ENCODE measurements at places on chromosomes 5 and 9.

DNA sequence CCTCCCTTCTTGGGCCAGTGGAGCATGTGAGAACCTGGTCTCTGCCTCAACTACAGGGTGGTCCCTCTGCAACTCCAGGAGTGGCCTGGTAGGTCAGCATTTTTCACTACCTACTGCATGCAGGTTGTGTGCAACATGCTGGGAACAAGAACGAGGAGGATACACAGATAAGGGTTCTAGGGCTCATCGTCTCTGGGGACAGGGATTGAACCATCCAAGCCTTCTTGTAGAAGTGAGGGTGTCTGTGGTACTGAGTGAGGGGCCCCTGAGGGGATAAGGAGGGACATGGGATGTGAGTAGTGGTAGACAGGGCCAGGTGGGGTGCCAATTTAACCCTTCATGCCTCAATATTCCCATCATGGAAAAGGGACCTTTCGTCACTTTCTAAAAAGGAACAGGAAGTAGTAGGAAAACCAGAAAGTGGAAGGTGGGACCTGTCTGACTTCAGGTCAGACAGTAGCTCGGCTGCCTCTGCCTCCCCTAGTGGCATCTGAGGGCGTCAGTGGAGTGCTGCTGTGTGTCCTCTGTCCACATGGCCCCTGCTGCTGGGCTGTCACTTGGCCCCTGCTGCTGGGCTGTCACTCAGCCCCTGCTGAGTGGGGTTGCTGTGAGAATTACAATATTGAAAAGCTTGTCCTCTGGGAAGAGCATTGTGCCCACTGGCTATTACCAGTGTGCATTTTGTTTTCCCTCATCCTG is 48.6 kb upstream of the RNU6ATAC start:
- DNase-seq: no peak

- peak; percentile 25 for DNase-seq
Observed at GRCh38 chr5:57566914-57567313, 84.3 kb upstream of the ACTBL2 start.

DNA sequence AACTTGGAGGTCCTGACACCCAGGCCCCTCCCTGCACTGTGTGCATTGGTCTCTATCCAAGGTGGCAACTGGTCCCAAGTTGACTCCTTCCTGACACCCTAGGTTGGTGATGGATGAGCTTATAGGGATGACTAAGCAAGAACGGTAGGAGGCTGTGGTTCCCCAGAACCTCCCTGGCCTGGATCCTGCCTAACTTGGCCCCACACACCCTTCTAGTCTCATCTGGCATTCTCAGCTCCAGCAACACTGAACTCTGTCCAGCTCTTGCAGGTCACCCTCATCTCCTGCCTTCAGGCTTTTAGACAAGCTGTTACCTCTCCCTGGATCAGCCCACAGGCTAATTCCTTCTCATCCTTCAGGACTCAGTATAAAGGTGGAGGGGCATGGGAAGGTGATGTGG is 16.5 kb downstream of the AQP3 start:
- no peak for DNase-seq

DNA sequence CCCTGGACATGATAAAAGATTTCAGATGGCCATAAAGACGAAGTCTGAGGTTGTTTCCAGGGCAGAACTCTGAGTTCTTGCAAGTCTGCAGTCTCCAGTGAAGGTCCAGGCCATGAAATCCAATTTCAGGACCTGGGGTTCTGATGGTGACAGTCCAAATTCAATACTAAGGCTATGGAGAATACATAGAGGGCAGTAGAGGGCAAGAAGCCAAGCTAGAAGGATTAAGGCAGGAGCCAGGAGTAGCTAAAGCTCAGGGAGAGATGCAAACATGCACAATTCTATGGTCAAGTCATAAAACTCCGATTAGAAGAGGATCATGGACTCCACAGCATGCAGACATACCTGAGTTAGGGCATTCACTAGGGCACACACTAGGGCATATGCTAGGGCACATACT is 11.4 kb downstream of the SLIT3 start:
- no peak for DNase-seq

GRCh38 chr5:139651043-139651834 is 3.1 kb downstream of the CXXC5 start:
- DNase-seq: no peak

GRCh38 chr5:58852566-58852965 is 269.7 kb downstream of the RAB3C start:
- no peak for DNase-seq

DNA sequence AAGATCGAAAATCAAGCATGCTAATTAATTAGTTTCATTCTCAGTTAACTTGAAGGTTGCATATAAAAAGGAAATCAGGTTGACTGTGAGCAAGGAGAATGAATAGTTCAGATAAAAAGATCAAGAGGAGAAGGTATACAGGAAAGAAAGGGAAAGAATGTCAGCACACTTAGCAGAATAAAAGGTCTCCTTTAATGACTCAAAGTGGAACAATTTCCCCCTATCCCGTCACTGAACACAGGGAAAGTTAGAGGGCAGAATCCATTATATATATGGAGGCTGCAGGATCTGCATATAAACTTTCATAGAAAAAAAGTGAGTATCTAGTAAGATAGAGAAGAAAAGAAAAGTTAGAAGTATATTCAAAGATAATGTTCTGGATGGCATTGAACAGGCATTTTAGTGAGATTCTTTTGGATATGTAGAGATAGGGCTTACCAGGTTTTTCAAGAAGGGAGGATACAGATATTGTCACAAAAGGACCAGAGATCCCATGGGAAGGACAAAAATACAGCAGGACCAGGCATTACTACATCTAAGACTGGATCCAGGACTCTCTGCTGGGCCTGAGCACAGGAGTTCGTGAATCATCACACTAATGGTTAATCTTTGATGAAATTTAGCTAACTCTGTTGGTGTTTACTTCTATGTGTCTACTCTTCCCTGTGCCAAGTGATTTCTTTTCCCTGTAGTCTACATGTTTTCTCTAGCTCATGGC is 988.2 kb upstream of the ARRDC3 start:
- DNase-seq: no peak

GRCh38 chr5:173246511-173246910 is 11.5 kb upstream of the NKX2-5 start:
- no peak for DNase-seq

DNA sequence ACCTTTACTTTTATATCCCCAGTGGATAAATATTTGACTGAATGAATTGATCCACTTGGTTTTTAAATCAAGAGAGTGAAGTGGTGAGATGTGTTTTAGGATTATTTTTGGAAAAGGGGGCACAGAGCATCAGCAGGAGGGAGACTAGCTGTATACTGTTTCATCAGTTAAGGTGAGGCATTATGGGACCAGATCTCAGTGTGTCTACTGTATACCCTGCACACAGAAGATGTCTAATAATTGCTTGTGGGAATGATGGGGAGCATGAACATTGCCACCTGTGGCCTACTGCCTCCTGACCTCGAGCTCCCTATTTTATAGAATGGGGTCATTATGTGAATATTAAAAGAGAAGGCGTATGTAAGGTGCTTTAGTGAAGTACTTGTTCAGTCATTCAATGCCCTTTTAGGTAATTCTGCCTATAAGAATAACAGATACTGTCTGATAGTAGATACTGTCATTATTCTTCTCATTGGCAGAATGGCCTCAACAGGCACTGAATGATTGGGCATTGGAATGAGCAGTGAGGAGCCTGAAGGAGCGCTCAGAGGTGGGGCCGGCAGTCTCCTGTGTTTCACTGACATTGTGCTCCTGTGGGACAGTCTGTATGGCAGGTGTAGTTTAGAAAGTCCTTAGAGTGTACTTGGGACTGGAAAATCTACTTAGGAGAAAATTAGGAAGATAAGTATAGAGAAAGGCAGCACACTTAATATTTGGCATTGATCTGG is 47.4 kb upstream of the FAM120AOS start:
- no peak for DNase-seq

- no peak for DNase-seq
Observed at GRCh38 chr9:96461336-96461735, 11.4 kb downstream of the HABP4 start.

DNA sequence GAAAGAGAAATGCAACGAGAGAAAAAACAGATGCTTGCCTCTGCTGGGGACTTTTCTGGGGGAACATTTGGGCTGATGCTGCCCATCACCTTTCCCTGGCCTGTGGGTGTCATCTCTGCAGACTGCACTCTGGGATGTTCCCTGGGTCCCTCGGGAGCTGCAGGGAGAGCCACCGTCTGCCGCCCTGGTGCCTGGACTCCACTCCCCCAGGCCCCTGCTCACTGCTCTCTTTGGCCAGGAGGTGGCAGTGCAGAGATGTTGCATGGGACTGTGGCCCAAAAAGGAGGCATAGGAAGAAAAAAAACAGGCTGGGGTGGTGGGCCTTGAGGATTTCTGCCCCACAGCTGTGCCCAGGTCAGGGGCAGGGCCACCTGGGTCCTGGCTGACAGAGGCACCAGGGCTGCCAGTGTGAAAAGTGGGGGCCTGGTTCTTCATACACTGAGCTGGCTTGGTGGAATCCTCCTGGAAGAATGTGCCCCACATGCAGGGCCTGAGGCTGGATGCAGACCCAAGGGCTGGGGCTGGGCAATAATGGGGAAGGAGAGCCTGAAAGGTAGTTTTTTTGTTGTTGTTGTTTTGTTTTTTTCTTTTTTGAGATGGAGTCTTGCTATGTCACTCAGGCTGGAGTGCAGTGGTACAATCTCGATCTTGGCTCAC is 353.6 kb downstream of the SLIT3 start:
- peak; percentile 22 for DNase-seq

Data from fibroblast of skin of left quadriceps (primary cell).